ENCODE measurements at places on chromosomes 4 and X.

DNA sequence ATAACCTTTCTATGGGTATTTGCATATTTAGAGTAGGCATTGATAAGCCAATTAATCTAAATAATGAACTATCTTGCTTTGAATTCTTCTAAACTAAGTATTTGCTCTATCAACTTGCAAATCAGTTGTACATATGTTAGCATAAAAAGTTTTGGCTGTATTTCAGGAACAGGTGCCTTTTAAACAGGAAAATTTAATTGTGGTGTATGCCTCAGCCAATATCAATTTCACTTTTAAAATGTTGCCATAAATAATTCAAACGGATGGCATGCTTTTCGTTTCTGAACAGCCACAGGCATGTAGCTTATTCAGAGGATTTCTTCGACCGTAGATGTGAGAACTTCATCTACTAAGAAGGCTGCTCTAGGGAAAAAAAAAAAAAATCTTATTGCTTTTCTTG lies 99.9 kb downstream of the DCLK2 start:
- no peak for DNase-seq

- peak; percentile 22 for DNase-seq
Observed at GRCh38 chrX:38192007-38192810, 28.5 kb downstream of the SRPX start.

DNA sequence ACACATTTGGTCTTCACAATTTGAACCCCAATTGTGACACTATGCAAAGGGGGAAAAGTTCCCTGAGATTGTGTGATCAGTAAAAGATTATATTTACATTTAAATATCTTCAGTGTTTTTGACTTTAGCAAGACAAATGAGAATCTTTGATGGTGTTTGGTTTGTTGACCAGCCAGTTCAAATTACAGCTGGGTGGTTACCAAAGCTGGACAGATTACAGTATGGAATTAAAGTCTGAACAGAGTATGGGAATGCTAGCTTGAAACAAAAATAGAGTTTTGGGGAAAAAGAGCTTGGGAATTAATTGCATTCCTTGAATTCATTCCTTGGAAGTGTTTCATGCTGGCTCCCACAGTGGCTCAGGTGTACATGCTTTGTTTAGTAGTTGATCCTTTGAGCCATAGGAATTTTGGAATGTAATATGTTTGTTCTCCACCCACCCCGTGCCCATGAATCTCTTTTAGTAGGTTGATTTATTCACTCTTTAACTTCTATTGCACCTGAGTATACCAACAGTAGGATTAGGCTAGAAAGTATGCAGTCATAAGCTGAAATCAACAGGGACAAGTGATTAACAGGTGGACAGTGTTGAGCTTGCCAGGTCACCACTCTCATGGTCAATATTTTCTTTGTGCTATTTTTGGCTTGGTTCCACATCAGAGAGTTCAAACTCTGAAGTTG lies 81.1 kb upstream of the HELT start:
- DNase-seq = no peak

- DNase-seq = no peak
Observed at GRCh38 chr4:144509088-144510015, 136.6 kb upstream of the HHIP start.

- DNase-seq = no peak
Observed at GRCh38 chr4:154033921-154034320, 245.0 kb upstream of the SFRP2 start.

- DNase-seq = no peak
Observed at GRCh38 chrX:69961365-69962072, 88.2 kb downstream of the AWAT2 start.

GRCh38 chrX:106921637-106922036 lies 1.4 kb downstream of the CLDN2 start:
- no peak for DNase-seq

DNA sequence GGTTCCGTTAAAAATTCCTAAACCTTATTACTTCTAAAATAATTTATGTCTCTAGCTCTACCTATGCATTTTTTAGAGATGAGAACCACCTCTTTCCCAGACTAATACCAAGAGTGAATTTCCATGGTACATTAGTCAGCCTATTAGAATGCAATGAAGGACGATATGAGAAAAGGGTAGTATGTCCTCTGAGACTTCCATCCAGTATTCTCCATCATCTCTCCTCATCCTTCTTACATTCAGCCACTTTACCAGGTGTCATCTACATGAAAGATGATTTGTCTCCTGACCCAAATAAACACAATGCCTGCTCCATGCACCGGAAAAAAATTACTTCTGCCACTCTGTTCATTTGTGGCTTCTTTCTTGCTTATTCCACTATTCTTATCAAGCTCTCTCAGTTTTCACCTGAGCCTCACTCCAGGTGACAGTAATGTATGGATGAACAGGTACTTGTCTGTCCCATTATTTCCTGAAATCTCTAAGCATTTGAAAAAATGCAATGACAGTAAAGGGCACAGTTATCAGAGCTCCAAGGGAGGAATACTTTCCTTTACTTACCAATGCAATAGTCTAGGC lies 97.9 kb downstream of the MAB21L2 start:
- peak; percentile 25 for DNase-seq

DNA sequence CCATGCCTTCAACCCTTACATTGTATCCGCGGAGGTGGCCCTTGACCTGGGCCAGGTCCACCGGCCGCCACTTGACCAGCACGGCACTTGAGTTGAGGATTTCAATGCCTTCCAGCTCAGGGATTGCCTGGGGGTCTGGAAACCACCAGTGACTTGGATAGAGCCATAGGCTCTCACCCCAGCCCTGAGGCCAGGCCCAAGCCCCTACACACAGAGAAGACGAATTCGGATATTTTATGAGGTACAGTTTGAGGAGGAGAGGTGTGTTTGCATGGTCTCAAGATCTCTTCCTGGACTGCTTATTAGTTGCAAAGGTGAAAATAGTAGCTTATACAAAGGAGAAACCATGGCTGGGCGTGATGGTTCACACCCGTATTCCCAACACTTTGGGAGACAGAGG lies 20.3 kb downstream of the L1CAM start:
- DNase-seq = no peak

- peak; percentile 57 for DNase-seq
Observed at GRCh38 chrX:153643431-153644351, 3.3 kb upstream of the DUSP9 start.

- DNase-seq = no peak
Observed at GRCh38 chr4:6990661-6991060, 52.5 kb upstream of the TADA2B start.

DNA sequence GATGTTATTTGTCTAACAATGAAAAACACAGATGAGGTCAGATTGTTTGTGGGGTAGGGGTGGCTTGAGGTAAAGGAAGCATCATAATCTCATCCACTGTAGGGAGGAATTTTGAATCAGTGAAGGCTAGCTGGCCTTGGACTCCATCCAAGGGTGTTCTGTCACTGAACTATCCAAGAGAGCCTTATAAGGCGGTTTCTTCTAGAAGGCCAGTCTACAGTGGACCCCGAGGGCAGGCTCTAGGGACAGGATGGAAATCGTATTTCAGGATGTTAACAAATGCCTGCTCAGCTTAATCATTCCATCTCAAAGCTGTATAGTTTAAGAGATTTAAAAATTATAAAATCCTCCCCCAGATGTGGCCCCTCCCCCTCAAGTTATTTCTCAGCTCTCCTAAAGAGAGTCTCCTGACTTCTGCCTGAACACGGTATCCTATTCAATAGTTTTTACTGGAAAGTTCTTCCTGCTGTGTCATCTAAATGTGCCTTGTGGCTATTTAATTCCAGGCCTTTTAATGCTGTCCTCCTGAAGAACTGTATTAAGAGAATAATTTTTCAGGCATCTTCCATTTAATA lies 8.0 kb downstream of the IGFBP7 start:
- peak; percentile 34 for DNase-seq

DNA sequence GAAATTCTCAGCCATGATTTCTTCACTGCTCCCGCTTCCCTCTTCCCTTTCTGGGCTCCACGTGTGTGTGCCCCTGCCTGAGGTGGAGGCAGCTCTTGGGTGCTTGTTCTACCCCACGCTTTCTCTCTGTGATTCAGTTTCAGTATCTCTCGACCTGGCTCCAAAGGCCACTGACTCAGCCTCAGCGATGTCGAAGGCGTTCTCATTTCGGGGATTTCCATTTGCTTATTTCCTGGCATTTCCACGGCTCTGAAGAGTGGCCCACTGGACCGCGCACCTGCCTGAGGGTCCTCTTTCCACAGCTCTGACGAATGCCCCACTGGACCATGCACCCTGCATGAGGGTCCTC lies 52.4 kb downstream of the GAK start:
- no peak for DNase-seq

DNA sequence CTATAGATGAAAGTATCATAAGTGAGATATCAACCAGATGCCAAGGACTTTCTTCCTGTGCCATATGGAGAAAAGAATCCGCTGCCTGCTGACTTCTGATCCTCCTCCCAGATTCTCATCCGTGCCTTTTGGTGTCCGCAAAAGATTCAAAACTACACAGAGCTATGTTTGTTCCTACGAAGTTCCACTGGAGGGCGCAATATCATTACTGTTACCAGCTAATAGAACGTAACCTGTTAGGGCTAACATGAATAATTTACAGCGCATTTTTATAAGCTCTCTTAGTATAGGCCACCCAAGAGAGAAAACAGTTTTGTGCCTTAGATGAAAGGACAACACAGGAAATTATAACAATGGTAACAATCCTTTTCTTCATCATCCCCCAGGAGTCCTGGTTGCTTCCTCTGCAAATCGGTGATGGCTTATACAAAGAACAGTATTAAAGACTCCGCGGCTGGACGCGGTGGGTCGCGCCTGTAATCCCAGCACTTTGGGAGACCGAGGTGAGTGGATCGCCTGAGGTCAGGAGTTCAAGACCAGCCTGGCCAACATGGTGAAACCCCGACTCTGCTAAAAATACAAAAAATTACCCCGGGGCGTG lies 22.8 kb upstream of the CENPVL3 start:
- DNase-seq = peak; percentile 49

DNA sequence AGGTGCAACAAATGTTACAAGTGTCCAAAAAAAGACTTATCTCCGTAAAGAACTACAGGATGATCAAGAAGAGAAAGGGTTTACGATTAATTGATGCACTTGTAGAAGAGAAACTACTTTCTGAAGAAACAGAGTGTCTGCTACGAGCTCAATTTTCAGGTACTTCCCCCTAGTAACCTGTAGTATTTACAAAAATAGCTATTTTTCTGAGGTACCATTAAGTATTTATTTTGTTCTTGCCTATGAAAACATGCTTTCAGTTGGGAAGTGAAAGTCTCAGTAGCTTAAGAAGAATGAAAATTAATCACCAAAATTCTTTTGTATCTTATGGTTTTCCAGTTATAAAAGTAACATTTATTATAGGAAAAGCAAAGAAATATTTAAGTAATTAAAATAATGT lies 5.9 kb downstream of the THAP9 start:
- no peak for DNase-seq

- no peak for DNase-seq
Observed at GRCh38 chr4:109229028-109229427, 73.4 kb downstream of the COL25A1 start.

- no peak for DNase-seq
Observed at GRCh38 chr4:61714387-61714911, 514.3 kb downstream of the ADGRL3 start.

GRCh38 chrX:27598312-27598711 lies 8.2 kb downstream of the DCAF8L2 start:
- DNase-seq = no peak

DNA sequence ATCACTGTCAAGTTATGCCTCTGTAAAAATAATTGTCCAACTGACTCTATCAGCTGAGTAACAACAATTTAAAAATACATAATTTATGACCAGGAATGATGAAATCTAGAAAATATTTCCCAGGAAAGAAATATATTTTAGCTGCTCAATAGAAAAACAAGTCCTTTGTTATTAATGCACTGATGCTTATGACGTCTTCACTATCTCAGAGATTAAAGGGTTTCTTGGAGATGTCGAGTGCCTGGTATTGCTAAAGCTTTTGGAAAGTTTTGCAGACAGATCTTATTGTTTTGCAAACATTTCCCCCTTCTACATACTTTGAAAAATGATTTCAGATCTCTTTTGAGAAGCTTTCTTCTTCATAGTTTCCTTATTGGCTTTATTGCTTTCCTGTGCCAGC lies 154.6 kb upstream of the RPS6KA3 start:
- DNase-seq = no peak

- no peak for DNase-seq
Observed at GRCh38 chr4:8224975-8225625, 26.0 kb downstream of the SH3TC1 start.

- no peak for DNase-seq
Observed at GRCh38 chrX:1308476-1308875, 28.1 kb upstream of the IL3RA start.

- no peak for DNase-seq
Observed at GRCh38 chrX:12950851-12951594, 23.9 kb upstream of the TMSB4X start.

DNA sequence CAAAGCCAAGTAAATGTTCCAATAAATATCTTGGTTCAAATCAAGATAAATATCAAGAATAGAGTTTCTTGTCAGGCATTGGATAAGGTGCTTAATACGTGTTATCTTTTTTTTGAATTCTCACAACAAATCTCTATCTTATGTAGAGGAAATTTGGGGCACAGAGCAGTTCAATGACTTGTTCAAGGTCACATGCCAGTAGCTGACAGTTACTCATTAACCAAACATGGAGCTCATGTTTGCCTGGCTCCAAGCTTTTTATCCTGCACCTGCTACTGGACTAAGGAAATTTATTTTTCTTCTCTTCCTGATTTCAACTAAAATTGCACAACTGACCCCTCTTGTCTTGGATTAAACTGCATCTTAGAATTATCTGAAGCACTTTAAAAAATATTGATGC lies 76.3 kb downstream of the ATP10D start:
- DNase-seq = no peak

DNA sequence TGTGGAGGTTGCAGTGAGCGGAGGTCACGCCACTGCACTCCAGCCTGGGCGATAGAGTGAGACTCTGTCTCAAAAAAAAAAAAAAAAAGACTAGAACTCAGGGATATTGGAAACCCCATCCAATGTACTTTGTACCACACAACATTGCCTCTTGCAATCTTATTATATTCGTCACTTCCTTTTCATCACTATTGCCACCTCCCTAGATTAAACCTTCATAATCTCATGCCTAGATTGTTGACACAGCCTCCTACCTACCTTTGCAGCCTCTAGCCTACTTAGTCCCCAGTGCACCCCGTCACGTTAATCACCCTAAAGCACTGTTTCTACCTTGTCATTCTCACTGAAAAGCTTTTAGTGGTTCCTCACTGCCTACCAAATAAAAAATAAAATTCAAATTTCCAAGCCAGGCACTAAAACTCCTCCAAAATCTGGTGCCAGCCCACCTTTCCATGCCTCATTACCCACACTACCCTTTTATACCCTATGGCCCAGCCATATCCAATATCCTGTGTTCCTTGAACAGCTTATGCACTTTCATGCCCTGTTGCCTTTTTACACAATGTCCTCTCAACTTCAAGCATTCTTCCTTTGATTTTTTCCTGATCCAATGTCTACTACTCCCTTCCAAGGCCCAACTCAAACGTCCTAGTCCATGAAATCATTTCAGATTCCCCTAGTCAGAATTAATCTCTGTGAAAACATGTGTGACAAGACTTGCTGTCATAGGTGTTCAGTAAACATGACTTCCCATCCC lies 23.6 kb upstream of the GJB1 start:
- DNase-seq = no peak
